Right cardiac atrium (tissue), 5 donors: ENCODE measurements at places on chromosomes 6 and 20.

- no peak for DNase-seq
These were observed 24.7 kb upstream of the HELZ2 start for GRCh38 chr20:63598479-63599395.

DNA sequence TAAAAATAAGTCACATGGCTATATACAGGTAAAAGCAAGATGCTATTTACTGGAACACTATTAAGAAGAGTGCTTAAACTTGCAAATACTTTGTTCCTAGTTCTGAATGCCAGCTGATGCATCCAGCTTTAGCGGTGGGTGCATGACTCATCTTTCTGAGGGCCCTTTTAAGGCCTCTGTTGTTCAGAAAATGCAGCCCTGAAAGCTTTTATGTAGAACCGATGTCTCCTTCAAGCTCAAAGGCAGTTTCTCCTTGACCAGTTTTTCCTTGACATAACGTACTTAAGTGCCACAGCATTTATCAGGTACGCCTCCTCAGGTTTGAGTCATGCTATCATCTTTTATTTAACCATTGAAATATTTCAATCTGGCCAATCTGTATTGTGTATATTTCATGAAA is 82.8 kb downstream of the MLIP start:
- DNase-seq: no peak

- no peak for DNase-seq
These were observed 734 bp downstream of the FAM110A start for GRCh38 chr20:834151-834746.

DNA sequence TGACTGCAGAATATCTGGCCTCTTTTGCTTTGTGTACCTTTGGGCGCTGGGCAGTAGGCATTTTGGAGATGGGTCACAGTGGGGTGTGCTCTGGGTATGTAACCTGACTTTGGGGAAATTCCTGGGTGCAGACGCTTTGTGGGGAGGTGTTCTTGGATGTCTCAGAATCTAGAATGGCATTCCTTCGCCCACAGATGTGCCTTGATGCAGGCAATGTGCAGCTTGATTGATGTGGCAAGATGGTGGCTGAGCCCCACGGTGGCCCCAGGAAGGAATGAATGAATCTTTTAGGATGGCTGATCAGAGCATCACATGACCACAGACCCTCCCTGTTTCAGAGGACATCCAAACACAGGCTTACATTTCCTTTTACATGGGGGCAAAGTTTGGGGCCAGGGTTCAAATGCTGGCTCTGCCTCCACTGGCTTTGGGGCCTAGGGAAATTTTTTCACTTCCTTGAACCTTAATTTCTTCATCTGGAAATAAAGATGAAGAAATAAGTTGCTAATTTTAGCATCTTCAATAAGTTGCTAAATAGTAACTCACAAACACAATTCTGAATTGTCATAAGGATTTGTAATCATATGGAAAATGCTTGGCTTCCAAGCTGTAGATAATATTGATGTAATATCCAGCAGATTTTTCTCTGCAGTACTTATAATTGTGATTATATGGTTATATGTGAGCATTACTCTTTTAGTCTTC is 5.6 kb downstream of the PPP1R16B start:
- no peak for DNase-seq

GRCh38 chr20:44830523-44830922 is 20.2 kb upstream of the RIMS4 start:
- DNase-seq: no peak

DNA sequence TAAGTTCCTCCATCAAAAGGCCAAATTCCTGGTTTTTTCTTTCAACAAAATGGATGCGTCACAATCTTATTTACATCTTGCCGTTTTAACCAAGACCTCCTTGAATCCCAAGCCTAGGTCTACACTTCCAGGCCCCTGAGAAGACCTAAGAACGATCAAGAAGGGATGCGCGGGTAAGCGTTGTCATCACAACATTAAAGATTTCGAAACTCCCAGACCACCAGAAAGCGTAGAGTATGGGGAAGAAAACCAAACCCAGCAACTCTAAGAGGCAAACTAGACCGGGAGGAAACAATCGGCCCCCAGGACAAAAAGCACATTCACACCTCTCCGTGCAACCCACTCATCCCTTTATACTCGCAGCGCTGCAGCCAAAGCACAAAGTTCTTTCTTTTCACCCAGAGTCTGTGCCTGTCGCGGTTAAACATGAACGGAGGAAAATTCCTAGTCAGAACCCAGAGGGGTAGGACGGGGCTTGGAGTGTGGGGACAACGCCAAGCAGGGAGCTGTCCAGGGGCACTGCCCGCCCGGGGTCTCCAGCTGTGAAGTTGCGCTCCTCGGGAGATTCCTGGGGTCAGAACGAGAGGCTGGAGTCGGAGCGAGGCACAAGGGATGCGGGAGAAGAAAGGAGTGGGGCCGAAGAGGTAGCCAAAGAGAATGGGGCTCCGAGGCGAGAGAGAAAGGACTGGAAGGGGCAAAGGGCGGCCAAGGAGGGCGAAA is 725 bp downstream of the OSER1 start:
- DNase-seq: no peak

DNA sequence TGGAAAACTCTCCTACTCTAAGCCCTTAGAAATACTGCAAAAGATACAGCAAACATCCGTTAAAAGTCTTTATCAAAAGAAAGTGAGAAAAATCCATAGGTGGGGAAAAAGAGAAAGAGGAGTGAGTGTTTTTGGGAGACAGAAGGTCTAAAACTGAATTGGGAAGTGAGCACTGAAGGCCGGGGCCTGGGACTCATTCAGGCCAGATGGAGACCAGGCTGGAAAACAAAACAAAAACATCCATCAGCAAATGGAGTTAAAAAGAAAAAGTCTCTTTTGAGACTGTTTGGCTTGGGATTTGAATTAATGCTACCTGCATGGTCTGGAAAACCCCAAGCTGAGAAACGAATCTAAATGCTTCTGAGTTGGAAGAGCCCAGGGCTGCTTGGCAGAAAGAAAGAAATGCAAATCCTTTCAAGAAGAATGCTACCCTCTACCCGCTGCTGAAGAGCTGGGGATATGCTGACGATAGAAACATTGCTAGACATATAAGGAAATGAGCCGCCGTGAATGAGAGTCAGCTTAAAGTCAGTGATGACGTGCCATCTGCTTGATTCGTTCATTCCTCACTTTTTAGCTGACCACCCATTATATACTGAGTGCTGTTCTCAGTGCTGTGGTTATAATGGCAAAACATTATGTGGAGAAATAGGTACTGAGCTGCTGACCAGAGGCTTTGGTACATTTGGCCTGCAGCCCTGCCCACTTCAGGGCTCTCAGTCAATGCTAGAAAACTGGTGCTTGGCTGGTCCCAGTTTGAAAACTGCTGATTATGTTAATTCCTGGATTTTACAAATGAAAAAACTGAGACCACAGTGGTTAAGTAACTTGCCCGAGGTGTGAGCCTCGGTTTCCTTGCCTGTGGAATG is 28.0 kb upstream of the TULP4 start:
- DNase-seq: no peak

- no peak for DNase-seq
These were observed 46.6 kb downstream of the ZMYND8 start for GRCh38 chr20:47309806-47310426.

DNA sequence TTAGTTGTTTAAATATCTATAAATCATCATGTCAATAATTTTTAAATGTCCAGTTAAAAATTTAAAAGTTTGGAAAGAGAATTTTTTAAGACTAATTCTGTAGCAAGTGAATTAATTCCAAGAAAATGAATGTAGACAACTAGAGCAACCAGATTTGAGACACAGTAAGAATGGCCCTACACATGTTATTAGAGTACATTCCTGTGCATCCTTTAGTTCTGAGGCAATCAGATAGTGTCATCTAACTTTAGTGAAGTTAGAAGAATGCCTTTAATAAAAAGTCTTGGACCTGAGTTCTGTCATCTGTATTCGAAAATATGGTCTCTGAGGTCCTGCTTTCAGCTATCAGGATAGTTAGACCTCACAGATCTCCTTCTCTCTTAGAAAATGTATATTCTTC is 63.7 kb downstream of the HIVEP2 start:
- DNase-seq: no peak

- no peak for DNase-seq
These were observed 20.7 kb upstream of the SULF2 start for GRCh38 chr20:47805951-47806350.

DNA sequence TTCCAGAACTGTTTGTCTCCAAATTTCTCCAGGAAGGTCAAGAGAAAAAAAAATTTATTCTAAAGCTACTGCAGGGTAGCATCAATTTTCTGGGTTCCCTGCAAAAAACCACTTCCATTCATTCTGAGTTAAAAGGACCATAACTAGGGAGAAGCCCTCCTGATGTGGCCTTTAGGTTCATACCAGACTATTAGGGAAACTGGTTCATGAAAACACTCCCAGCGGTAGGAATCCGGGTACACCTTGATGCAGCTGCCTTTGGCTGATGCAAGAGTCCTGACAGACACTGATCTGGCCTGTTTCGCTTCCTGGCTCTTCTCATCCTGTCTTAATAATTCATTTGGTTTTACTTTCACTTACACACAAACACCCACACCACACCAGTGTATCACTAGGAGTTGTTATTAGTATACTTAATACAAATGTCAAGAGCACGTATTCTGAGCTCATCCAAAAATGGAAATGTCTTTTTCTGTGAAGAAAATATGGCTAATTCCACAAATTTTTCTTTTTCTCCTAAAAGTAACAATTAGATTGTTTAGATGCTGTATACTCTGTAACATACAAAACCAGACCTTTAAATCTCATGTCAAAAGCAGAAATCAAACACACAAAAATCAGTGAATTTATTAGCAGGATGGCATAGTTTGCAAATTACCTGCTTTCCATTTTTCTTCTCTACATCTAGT is 38.4 kb upstream of the ARHGAP18 start:
- no peak for DNase-seq
